ENCODE measurements at places on chromosomes 3 and 15. TPM values are rescaled to one million over a fixed set of nuclear protein-coding genes. Genes with fewer than 3 reads are reported as not detected.

Gene COX17
- total RNA-seq: 37.6 TPM

Gene C3orf85
- total RNA-seq: not detected

Gene PLA2G4D
- not detected for total RNA-seq

Gene CEP19
- total RNA-seq: 1.2 TPM

Gene SLC24A5
- total RNA-seq: not detected

Gene CLDND1
- total RNA-seq: 93.1 TPM

Gene TMIE
- total RNA-seq: 0.18 TPM

Gene COX5A
- total RNA-seq: 220 TPM

GRCh38 chr3:69294014-69294766 is 91.7 kb downstream of the FRMD4B start:
- DNase-seq: no peak

- peak; percentile 53 for DNase-seq
Observed at GRCh38 chr3:71066849-71067261, 516.7 kb downstream of the FOXP1 start.

- no peak for DNase-seq
Observed at GRCh38 chr3:86333636-86334035, 657.3 kb downstream of the VGLL3 start.

DNA sequence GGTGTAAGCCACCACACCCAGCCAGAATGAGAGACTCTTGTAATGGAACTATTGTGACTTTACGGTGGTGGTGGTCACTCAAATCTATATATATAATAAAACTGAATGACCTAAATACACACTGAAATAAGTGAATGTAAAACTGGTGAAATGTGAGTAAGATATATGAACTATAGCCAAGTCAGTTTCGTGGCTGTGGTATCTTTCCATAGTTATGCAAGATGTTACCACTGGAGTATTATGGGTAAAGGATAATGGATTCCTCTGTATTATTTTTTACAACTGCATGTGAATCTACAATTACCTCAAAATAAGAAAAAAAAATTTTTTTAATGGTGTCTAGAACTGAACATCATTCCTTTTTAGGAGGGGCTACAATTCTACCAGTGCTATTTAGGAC is 21.9 kb downstream of the PIK3CB start:
- DNase-seq: no peak

GRCh38 chr3:141529717-141530414 is 43.0 kb downstream of the RASA2 start:
- peak; percentile 81 for DNase-seq

GRCh38 chr15:40150163-40150925 is 10.5 kb upstream of the BUB1B start:
- peak; percentile 40 for DNase-seq

GRCh38 chr3:81743096-81744025 is 18.1 kb downstream of the GBE1 start:
- DNase-seq: peak; percentile 97

GRCh38 chr3:175199961-175200360 is 340.8 kb downstream of the NAALADL2 start:
- DNase-seq: no peak

DNA sequence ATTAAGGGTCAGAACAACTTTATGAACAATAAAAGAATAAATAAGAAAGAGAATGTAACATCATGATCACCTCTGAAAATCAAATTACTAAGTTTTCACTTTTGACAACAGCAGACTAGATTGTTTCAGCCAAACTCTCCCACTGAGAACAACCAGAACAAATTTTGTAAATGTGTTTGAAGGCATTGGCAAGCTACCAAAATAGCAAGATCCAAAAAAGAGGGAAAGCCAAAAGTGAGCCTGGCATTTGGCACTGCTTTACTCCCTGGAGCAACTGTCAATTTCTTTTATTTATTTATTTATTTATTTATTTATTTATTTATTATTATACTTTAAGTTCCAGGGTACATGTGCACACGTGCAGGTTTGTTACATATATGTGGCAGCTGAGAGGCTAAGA is 67.2 kb downstream of the CFAP44 start:
- DNase-seq: no peak

GRCh38 chr15:90039996-90040395 is 38.9 kb downstream of the ZNF710 start:
- no peak for DNase-seq

DNA sequence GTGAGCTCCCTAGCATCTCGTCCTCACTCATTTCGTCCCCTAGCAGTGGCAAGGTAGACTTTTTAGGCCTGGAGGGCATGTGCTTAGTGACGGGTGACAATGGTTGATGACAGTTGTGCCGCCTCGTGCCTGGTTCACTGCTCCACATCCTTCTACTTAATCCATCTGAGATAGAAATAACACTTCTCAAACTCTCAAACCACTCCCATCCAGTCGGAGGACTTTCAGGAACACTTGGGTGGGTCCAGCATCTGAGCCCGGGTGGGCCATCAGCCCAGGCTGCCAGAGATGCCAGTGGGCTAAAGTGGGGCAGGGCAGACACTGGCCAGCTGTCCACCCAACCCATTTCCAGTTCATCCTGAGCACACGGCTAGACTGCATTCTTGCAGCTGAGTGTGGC is 79.7 kb upstream of the SMAD3 start:
- no peak for DNase-seq

- DNase-seq: no peak
Observed at GRCh38 chr15:71112429-71112828, 2.8 kb upstream of the THSD4 start.

GRCh38 chr3:8734908-8735307 is 1.3 kb downstream of the CAV3 start:
- DNase-seq: no peak

DNA sequence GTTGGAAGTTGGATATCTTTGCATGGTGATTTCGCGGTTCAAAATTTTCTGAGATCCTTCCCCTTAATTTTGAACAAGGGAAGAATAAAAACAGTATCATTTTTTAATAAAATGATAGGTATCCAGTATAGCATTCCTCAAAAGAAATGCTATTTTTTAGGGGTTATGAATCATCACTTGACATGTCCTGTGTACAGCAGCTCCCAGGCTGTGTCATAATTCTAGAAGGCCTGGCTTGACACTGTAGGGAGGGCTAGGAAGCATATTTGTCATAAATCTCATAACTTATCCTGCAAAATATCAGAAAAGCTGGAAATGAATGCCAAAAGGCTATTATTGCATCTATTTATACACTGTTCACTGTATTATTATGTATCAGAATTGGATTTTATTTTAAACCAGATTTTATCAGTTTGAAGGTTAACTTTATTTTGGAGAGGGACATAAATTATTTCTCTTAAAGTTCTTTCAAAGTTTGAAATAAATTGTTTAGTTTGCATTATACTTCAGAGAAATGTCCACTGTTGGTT is 539.1 kb upstream of the ROBO2 start:
- DNase-seq: no peak

DNA sequence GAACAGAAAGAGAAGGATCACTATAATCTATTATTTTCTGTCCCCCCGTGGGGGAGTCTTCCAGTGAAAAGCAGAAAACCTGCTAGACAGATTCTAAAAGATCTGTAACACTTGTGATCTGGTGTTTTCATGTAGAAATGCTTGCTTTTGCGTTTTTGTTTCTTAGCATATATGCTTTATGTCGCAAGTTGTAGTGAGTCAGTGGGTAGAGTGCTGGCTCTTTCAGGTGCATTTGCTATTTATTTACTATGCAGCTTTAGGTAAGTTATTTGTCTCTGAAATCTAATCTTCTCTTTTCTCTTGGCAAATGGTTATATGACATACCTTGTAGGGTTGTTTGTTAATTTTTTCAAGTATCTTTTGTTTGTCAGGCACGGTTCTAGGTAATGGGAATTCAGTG is 9.4 kb downstream of the AKAP13 start:
- DNase-seq: no peak

GRCh38 chr3:20742903-20743552 is 557.0 kb upstream of the SGO1 start:
- DNase-seq: no peak

DNA sequence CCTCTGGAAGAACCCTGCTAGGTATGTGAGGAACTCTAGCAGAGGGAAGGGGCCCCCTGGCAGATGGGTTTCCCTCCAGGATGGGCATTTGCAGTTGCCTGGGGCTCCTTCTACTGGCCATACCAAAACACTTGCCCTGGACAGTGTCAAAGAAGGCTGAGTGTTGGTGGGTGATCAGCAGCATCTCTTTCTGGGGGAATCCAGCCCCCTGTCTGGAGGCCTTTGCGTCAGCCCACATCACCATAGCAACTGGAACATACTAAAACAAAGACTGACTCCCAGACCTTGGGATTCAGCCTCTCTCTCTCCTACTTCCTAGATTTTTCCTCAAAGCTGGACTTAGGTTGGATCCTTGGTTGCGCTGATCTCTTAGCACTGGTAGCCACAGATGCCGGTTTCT is 8.1 kb downstream of the CEMIP start:
- no peak for DNase-seq
